ENCODE measurements at places on chromosomes 6 and 20.

DNA sequence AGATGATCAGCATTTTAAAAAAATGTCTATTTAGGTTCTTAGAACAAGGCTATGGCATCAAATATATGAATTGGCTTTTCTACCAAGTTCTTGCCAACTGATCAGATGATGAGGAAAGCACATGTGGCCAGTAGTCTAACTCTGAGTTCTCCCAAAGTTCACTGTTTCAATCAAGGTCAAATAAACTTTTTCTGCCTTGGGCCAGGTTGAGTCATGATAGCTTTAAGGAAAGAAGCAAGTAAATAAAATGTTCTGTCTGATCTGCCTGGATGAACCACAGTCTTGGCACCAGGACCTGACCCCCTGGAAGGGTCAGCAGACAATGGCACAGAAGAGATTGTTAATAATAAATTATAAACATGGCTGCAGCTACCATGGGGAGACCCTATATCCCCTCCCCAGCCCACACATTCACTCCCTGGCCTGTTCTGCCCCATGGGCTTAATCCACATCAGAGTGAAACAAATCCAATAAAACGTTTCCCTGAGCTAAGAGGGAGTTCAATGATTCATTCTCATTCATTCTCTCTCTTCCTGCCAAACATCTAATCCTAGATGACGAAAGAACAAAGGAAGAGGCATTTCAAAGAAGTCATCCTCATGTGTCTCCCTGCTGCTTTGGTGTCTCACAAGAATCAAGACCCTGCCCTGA lies 661.6 kb downstream of the DHX35 start:
- no peak for DNase-seq

- no peak for DNase-seq
Observed at GRCh38 chr6:27422651-27423332, 34.2 kb downstream of the ZNF391 start.

DNA sequence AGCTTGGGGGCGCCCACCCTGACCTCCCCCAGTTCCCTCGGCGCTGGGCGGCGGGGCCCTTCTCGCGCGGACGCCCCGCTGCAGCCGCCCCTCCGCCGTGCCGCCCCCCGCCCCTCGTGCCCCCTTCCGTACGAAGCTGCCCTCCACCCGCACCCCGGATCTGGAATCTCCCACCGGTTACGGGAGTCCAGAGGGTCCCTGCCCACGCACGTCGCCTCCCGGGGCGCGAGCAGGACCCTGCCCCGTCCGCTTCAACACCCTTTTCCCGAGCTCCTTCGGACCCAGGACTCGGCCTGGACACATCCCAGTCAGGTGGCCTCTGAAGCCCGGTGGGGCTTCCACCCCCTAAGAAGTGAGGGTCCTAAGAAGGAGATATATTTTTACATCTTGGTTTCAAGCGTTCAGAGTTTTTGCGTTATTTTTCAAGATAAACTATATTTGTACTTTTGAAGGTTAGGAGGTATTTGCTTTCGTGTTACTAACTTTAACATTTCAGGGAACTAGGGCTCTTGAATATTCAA lies 506 bp downstream of the ARFGAP1 start:
- no peak for DNase-seq

GRCh38 chr6:68691120-68691519 lies 56.0 kb downstream of the ADGRB3 start:
- no peak for DNase-seq

GRCh38 chr6:132491303-132491702 lies 21.6 kb downstream of the STX7 start:
- no peak for DNase-seq

All from activated CD4-positive, alpha-beta T cell treated with anti-CD3 and anti-CD28 coated beads, Interleukin-2, amount 50 U/mL, for 4 hours (primary cell).